Mammary epithelial cell (primary cell): ENCODE measurements at places on chromosomes 7 and 10. TPM values are rescaled to one million over a fixed set of nuclear protein-coding genes. Genes with fewer than 3 reads are reported as not detected.
A peak's percentile ranks its signal among the peaks of the same experiment; 100 is the strongest.

DNA sequence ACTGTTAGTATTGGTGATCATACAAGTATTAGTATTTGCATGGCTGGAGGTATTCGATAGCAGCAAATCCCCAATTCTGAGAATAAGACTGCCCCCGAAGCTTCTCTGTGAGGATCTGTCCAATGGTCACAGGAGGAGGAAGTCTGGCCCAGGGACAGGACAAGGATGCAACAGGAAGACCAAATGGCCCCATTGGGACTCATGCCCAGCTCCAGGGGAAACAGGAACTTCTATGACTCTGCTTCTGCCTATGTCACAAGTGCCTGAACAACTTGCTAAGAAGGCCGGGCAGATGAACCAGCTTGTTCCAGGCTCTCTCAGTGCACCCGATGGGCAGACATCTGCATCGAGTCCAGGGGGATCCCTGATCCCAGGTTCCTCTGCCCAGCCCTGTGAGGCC lies 172.0 kb upstream of the GRB10 start:
- DNase-seq = no peak

DNA sequence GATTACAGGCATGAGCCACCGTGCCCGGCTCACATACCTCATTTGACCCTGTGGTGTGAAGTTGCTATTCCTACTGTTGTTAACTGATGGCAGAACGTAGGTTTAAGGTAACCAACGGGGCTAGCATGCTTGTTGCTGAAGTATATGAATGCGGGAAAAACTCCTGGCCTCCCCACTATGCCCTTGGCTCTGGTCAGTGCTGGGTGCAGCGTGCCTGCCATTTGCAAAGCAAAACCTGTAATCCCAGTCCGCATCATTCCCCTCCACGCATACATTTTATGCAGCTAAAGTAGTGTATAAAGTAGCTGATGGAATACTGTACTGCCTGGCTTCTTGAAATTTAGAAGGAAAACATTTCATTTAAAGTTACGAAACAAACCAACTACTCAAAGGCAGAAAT lies 273.3 kb downstream of the SDK1 start:
- DNase-seq = no peak

DNA sequence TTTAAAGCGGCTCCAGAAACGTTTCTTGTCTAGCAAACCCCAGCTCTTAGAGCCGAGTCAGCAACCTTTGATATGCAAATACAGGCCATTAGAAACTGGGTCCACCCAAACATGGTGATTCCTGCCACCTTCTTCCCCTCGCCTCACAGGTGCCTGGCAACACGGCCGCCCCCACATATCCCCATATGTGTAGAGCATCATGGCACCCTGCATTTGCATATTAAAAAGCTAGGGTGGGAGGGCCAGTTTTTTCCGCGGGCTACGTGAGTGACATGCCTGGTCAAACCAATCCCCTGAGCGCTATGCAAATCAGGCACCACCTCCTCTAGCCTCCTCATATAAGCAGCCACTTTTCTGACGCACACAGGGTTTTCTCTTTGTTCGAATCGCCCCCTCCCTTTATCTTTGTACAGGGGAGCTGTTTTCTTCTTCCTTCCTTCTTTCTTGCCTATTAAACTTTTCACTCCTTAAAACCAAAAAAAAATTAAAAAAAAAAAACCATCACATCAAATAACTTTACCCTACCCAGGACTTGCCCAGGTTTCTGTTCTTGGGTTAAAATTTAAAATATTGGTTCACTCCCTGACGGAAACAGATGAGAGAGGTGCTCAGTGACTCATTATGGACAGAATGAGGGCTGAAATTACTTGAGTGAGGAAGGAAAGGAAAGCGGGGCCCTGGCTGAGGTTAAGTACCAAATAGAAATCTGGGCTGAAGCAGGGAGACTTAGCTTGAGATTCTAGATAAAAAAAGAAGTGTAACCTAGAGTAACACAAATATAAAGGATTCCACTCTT lies 59.8 kb downstream of the COA1 start:
- no peak for DNase-seq

GRCh38 chr7:126776498-126776897 lies 476.2 kb downstream of the GRM8 start:
- DNase-seq = no peak

GRCh38 chr10:60495338-60496055 lies 105.8 kb upstream of the ANK3 start:
- DNase-seq = peak; percentile 21

GRCh38 chr10:119315128-119316001 lies 108.0 kb downstream of the GRK5 start:
- peak; percentile 73 for DNase-seq

DNA sequence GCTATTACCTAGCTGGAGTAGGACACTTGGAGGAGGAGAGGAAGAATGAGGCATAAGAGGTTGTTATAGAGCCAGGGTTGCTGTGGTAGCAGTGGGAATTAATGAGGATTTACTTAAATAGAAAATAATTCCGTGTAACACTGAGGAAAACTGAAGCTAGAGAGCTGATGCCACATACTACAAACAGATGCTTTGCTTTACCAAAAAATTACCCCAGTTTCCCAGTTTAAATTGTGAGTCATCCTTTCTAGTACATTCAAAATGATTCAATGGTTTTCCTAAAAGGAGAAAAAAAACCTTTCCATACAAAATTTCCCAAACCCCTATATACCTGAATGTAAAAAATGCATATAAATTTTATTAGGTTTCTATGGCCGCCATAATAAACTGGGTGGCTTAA lies 58.3 kb downstream of the ZNF518A start:
- no peak for DNase-seq

DNA sequence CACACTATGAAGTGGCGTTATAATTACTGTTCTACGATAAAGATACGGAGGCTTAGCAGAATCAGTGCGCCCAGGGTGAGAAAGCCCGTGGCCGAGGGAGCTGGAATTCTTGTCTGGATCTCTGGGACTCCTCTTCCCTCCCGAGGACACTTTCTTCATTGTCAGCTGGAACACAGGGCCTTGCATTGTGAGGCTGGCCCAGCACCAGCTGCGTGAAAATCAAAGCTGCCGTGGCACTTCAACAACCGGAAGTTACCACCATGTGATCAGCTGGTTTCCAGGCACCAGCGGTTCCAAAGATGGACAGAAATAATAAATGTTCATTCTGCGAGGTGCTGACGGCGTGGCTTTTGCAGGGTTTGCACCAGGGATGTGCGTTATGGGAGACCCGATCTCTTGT lies 234.0 kb upstream of the PITRM1 start:
- no peak for DNase-seq

DNA sequence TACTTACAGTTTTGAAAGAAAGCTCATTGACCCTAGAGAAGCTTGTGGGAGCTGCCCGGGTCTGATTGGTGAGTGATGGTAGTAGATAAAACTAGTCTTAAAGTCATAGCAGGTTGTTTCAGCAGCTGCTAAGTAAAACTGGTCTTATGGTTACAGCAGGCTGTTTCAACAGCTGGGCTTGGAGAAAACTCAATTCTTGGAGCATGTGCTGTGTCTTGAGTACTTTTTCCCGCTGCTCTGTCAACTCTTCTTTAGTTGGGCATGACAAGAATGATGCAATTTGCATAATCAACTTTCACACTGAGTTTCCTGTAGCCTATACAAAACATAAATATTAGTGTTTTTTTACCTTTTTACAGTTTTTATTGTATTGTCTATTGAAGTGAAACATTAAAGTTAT lies 707.9 kb downstream of the AUTS2 start:
- DNase-seq = no peak

DNA sequence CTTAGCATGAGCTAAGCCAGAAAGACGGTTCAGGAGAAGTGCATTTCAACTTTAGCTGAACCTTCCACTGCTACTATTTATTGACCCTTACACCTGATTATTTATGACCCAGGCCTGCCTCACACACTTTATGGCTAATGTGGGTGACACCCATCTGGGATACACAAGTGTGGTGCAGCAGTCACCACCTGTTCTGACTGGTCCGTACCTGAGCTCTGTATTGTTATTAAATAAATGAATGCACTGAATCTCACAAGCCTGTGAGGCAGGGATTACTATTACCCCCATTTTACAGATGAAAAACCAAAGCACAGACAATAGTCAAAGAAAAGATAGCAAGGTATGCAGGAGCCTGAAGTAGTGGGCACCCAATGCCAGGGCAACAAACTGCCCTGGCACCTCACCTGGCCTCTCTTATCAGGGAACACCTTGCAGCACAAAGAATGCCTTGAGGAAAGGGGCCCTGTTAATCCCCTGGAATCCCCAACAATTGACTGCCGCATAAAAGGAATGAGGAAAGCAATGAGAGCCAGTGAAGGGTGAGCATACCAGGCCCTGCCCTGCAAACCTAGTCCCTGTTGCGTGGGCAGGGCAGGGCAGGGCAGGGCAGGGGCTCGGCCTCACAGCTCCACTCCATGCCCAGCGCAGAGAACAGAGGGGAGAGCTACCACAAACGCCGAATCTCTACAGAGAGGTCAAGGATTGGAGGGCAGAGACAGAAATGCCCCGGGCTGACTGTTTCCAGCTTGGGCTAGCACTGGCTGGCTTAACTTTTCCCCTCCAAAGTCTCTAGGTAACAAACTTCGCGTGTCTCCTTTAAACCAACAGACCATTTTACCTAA lies 1.3 kb downstream of the ANXA11 start:
- DNase-seq = peak; percentile 61

DNA sequence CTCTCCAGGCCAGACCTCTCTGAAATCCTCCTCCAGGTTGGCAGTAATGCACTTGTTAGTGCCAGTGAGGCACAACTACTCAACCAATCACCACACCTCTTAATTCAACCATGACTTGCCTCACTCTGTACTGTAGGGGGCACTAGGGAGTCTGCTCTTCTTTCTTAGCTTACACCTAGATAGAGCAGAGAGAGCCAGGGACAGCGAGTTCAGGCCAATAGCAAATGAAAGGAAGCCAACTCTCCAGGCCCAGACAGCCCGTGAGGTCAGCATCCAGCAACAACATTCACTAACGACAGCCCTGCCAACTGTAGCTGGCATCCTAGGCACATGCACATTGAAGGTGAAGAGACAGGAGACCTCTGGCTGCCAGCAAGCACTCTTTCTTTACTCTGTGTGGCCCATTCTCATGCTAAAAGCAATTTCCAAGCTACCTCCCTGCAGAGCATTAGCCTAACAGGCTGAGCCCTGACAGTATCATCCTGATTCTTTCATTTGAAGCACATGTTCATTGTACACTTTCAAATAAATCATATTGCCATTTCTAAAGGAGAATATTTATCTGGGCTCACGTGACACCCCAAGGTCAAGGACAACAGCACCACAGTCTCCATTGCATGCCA lies 136.3 kb downstream of the DPY19L1 start:
- no peak for DNase-seq

DNA sequence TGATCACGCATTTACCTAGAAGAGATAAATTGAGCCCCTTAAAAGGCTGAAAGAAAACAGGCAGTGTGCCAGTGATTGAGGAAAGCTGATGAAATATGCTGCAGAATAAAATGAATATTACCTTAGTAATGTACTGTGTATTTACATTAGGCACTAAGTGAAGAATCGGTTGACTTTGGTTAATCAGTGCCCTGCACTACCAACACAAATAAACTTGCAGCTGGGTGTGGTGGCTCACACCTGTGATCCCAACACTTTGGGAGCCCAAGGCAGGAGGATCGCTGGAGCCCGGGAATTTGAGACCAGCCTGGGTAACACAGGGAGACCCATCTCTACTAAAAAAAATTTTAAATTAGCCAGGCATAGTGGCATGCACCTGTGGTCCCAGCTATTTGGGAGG lies 148.3 kb upstream of the TCF7L2 start:
- no peak for DNase-seq

- peak; percentile 50 for DNase-seq
Measured at GRCh38 chr10:2978111-2978510, 89.2 kb upstream of the PFKP start.

DNA sequence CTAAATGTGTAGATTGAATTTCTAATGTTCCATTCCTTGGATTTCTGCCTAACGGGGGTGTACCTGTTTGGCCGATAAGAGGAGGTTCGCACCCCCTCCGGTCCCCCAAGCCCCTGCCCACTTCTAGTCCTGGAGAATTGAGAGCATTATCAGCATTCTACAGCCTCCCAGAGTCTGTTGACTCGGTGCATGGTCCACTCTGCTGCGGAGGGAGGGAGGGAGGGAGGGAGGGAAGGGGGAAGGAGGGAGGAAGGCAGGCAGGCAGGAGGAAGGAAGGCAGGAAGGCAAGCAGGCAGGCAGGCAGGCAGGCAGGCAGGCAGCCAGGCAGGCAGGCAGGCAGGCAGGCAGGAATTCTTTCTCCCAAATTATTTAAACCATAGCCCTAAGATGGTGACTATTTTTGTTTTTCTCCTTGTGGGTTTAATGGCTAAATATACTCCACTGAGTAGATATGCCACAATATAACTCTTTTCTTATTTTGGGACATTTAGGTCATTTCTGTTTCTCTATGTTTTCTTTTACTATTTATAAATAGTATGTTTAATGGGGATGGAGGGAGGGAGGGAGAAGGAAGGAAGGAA lies 69.5 kb upstream of the CHST15 start:
- DNase-seq = no peak

GRCh38 chr7:43111630-43112458 lies 603 bp upstream of the HECW1 start:
- no peak for DNase-seq

- DNase-seq = no peak
Measured at GRCh38 chr10:9163699-9164098, 1109.2 kb downstream of the GATA3 start.

- DNase-seq = no peak
Measured at GRCh38 chr7:78149787-78150186, 351.2 kb downstream of the PHTF2 start.

DNA sequence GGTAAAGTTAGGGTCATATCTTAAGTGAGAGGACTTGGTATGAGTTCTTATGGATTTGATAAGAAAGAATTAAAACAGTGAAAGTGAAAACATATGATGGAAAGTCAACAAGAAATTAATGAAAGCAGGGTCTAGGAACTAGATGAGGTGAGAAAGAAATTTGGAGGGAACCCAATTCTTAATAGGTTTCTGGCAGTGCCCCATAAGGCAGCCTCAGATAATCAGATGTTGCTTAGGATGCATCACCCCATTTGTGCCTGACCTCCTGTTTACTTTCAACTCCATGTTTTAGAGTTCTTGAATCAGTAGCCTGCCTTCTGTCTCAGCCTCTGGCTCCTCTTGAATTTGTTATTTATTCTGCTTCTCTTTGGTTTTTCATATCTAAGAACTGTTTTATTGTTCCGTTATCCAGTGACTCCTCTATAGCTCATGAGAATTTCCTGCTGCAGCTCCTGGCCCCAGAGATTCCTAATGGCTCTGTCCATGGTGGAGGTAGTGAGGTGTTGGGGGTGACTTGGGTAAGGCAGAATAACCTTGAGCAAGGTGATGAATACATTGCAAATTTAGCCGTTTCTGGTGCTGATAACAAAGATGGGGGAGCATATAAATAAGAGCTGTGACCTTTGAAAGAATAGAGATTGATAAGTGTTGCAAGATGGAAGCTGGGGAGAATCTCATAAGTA lies 17.6 kb downstream of the ITGB8 start:
- DNase-seq = no peak

The OPTN gene
- total RNA-seq = 142 and 176 TPM in 2 replicates

The HOXA6 gene
- total RNA-seq = 1.7 and 3.1 TPM in 2 replicates

The GLI3 gene
- total RNA-seq = 6.3 TPM
